ENCODE measurements at places on chromosomes 5 and 9.

- no peak for DNase-seq
Observed at GRCh38 chr9:14981291-14981950, 71.2 kb upstream of the FREM1 start.

DNA sequence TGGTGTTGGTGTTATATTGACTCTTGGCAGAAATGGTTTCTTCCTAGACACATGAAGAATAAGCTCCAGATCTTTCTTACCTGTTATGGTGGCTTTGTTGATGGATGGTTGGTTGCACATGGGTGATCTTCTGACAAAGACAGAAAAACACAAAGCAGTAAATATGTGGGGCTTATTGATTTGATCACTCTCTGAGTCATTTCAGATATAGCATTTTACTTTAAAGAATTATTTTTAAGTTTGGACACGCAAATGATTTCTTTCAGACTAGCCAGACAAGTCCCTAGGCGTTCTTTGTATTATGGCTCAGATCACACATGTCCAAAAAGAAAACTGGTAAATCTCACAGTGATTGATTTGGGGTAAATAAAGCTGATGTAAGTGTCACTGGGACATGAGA is 597.6 kb downstream of the RAB3C start:
- DNase-seq = no peak

DNA sequence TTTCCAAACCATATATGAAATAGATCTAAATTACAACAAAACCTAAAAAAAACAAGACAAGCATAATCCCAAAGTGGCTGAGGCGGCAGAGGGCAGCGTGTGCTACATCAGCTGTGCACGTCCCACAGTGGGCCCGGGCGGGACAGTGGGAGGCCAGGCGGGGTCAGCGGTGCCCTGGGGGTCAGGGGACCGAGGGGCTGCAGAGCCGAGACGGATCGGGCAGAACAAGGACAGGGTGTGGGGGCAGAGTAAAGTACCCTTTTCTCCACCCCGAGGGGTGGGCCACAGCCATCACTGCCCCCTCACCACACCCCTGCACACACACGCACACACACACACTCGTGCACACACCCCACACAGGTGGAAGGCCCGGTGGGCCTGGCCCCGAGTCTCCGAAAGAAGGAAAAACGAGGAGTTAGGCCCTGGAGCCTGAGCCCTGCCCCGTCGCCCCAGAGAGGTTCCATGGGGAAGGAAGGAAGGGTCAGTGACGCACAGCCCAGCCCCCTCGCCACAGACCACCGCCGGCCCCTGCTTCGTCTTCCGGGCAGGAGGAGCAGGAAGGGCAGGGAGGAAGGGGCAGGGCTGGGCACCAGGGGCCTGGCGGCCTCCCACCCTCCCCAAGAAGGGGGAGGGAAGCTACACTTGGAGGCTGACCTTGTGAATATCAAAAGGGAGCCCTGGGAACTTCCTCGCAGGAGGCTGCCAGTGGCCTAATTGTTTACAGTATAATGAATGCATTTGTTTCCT is 49.6 kb upstream of the UBAC1 start:
- DNase-seq = no peak

- DNase-seq = peak; percentile 37
Observed at GRCh38 chr5:106875591-106876297, 795.0 kb downstream of the EFNA5 start.

DNA sequence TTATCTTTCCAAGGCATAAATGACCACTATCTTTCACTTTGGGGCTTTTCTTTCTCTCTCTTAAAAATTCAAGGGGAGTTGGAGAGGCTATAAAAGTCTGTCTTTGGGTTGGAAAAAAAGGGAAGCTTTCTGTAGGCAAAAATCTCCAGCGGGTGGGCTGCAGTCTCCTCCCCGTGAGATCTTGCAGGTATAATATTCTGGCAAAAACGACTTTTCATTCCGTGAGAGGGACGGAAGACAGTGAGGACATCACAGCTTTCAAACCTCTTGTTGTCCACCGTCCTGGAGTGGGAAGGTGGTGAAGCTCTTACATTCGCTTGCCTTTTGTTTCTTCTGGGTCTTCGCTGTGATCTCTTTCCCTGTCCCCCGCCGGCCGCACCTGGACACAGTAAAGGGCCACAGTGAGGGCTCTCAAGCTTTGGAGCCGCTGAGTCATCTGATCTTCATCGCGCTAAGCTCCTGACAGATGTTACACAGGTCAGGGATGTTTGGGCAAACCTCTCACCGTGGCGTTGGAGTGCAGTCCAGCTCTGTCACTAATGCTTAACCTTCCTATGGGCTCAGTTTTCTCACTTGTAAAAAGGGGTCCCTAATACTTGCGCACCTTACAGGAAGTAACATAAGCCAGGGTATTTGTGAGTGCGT is 61.9 kb upstream of the MEGF10 start:
- peak; percentile 1 for DNase-seq

DNA sequence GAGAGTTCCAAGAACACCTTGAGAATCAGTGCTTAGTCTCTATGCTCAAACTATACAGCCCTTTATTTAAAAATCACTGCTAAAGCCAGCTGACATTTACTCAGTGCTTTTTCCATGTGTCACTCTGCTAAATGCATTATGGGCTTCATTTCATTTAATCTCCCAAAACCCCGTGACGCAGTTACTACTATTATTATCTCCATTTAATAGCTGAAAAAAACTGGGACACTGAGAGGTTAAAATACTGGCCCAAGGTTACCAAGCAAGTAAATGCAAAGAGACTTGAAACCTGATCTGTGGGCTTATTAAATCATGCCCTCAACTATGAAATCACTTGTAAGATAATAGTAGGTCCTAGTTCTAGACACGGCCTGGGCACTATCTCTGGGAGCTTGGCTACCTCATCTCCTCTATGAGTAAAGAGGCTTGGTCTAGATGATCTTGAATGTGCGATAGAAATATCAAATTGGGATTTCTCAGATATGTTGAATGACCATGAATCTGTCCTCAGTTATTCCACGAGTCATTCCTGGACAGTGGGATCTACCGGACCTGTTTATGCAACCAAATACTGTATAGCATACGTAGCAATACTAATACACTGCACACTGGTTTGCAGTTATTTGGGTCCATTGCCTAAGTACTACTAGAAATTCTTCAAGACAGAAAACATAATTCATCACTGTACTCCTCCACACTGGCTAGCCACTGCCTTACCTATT is 32.3 kb downstream of the MARCHF11 start:
- DNase-seq = peak; percentile 20
